ENCODE measurements at places on chromosomes 12 and 14.

DNA sequence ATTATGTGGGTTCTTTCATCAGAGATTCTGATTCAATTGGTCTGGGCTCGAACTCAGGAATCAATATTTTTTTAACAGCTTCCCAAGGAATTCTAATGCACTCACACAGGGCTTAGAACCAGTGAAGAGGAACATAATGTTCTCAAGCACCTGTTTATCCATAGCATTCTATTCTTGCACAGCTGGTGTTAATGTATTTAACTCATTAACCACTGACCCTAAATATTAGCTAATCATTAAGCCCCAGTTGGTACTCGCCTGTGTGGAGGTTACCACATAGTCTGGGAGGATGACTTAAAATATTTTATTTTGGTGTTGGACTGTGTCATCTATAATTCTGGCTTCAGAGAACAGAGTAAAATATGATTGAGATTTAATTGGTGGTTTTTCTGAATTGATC lies 45.3 kb downstream of the LRP6 start:
- DNase-seq = no peak

GRCh38 chr12:54175200-54175963 lies 13.4 kb downstream of the SMUG1 start:
- no peak for DNase-seq

GRCh38 chr12:94640134-94640928 lies 10.0 kb downstream of the TMCC3 start:
- DNase-seq = no peak

- peak; percentile 78 for DNase-seq
Measured at GRCh38 chr14:23929822-23930294, 23.7 kb upstream of the DHRS4 start.

DNA sequence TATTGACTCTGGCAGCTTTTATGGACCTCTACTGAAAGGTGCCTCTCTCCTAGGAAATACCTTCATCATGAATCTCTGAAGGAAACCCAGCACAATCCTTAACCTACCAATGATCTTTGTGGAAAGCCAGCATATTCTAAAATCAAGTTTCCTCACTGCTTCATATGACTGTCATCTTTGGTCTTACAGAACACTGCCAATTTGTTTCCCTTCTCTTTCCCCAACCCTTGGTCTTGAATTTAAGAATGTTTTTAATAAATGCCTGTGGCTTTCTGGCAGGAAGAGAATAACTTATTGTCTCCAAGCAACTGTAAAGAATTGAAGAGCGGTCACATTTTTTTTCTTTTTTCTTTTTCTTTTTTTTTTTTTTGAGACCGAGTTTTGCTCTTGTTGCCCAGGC lies 427.6 kb downstream of the IPO8 start:
- no peak for DNase-seq

GRCh38 chr12:58681730-58682129 lies 238.6 kb downstream of the LRIG3 start:
- no peak for DNase-seq

DNA sequence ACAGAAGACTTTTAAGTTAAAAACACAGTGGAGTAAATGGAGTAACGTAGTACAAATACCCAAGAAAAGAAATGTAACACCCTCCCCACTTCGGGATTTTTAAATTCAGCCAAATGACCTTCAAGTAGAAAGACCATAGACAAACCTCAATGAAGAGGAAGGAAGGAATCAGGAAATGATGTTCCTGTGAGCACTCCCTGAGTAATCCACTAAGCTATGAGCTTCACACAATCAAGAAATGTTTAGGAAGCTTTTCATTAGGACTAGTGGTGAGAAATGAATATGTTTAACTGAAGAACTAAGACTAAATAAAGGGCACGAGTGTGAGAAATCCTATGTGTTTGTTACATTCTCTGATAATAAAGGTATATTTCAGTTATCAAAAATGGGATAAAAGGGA lies 10.1 kb downstream of the TCL1A start:
- no peak for DNase-seq

- DNase-seq = no peak
Measured at GRCh38 chr12:40382217-40382616, 157.4 kb downstream of the LRRK2 start.

- DNase-seq = no peak
Measured at GRCh38 chr12:65756956-65757511, 67.2 kb upstream of the HMGA2 start.

DNA sequence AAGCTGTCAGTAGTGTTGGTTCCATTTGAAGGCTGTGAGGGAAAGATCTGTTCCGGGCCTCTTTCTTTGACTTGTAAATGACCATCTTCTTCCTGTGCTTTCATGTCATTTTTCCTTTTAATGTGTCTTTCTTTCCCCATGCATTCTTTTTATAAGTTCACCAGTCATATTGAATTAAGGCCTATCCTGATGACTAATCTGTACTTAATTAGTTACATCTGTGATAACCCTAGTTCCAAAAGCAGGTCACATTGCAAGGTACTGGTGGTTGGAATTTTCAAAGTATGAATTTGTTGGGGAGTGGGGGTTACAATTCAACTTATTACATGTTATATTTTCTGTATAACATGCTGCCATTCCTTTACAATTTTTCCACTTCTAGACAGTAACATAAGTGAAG lies 1642.1 kb upstream of the FLRT2 start:
- DNase-seq = no peak

- no peak for DNase-seq
Measured at GRCh38 chr12:10982244-10982643, 4.5 kb downstream of the TAS2R50 start.

DNA sequence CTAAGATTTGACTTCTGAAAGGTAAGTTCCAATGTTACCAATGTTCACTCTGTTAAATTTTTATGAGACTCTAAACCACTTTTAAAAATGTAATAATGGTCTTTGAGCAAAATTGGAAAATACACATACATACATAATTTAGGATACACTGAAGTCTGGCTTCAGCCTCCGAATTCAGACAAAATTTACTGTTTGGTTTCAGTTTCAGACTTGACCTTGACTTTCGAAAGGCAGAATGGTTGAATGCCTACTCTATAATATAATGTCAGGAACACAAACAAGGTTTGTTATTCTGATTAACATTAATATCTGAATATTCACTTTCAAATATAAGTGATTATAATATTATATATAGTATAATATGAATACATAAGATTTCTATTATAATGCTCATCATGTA lies 74.1 kb upstream of the KRAS start:
- no peak for DNase-seq

GRCh38 chr12:9866860-9867269 lies 2.3 kb downstream of the CLEC2B start:
- no peak for DNase-seq

DNA sequence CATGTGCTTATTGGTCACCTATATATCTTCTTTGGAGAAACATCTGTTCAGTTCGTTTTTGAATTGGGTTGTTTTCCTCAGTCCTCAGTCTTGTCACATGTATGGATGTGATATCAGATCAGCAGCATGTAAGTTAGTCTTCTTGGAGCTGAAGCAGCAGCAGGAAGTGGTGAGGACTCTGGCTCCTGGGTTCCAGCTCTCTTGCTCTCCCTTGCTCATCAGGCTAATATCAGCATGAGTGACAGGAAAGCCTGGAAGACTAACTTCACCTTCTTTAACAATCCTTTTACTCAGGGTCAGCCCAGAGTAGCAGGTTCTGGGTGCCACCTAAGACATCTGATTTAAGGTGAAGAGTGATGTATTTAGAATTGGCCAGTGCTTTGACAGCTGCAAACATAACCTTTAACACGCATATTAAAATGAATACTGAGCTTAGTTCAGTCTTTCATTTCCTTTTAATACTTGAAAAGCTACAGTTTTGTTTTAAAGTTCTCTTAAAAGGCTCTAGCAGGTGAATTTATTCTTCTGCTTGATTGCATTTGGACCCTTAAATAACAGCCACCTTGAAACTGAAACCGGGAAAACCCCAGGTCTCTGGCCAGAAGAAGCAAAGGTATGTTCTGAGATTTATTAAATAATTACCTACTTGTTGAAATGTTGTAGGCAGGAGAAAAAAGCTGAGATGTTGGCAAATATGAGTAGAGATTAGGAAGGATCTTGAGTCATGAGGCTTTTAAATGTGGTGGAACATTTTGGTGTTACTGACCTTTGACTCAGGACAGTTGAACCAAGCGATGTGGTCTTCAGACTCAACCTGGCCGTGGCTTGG lies 54.3 kb downstream of the DRAM1 start:
- DNase-seq = no peak

DNA sequence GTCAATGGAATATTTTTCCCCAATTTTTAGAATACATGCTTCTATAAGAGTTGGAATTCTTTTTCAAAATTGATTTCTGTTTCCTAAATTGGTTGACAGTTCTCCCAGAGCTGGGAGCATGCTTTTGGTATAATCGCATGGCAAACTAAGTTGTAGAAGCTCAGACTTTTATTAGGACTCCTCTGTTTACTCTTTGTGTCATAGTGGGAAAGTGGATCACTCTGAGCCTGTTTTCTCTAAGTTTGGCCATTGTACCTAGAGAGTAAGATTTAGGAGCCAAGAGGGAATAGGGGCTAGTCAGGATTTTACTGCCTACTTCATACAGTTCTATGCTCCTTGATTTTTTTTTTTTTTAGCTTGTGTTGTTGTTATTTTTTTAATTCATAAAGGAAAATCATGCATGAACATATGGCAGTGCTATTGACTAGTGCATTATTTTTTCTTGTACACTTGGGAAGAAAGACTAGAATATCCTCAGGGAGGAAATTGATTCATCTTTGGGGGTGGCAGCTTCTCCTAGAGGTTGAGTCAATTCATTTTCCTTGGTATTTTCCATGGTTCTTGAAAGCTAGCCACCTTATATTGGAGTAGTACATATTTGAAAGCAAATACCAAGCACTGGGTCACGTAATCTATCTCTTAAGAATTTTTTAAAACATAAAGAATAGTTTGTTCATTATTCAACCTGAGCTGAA lies 77.7 kb upstream of the TRAF3 start:
- DNase-seq = no peak

- no peak for DNase-seq
Measured at GRCh38 chr12:15411842-15412241, 89.5 kb downstream of the PTPRO start.

DNA sequence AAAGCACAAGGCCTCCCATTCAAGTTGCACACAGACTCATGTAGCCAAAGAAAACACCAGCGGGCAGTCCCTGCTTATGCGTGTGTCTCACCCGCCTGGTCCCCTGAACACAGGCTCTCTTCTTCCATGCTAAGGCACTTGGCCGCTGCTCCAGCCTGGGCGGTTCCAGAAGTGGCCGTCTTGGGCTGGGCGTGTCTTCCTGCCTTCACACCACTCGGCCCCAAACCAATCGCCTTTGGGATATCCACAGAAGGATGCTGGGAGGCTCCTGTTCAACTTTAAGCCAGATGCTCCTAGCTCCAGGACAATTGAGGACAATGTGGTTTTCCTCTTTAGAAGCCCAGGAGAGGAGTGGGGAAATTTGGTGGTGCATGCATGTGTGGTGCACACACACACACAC lies 2.2 kb downstream of the SCARB1 start:
- DNase-seq = no peak

- no peak for DNase-seq
Measured at GRCh38 chr14:103020271-103021170, 36.8 kb downstream of the CDC42BPB start.

DNA sequence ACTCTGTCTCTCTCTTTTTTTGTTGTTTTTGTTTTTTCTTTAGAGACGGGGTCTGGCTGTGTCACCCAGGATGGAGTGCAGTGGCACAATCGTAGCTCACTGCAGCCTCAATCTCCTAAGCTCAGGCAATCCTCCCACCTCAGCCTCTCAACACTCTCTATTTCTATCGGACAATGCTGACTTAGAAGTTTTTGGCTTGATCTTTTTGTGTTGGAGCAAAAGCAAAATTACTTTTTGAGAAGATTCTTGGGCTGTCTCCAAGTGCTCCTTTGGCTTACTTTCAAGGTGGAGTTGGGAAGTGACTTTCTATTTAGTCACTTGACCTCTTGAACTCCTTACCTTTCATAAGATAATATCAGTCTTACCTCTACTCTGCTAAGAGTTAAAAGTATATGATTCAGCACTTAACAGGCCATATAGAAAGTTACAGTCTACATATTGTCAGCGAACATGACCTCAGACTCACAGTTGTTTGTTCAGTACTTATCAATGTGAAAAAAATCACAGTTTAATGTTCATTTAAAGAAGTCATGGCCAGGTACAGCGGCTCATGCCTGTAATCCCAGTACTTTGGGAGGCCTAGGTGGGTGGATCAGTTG lies 15.4 kb upstream of the MIA2 start:
- DNase-seq = no peak

DNA sequence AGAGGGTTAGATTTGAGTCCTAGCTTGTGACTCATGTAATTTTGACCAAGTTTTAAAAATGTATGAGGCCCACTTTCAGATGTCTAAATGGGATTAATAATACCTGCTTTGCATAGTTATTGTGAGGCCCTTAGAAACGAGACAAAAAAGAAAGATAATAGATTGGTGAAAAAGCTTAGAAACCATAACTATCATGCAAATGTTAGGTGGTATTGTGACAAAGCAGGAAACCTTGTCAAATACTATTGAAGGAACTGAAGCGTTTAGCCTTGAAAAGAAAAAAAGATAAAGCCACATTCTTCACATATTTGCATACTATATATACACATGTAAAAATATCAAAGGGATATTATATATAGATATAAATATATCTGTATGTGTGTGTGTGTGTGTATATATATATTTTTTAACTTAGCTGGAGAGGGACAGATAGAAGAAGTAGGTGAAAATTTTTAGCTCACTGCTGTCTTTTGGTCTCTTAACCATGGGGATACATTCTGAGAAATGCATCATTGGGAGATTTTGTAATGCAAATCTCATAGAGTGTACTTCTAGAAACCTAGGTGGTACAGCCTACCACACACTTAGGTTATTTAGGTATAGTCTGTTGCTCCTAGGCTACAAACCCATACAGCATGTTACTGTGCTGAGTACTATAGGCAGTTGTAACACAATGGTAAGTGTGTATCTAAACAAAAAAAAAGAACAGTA lies 270.3 kb downstream of the CCDC91 start:
- DNase-seq = no peak

DNA sequence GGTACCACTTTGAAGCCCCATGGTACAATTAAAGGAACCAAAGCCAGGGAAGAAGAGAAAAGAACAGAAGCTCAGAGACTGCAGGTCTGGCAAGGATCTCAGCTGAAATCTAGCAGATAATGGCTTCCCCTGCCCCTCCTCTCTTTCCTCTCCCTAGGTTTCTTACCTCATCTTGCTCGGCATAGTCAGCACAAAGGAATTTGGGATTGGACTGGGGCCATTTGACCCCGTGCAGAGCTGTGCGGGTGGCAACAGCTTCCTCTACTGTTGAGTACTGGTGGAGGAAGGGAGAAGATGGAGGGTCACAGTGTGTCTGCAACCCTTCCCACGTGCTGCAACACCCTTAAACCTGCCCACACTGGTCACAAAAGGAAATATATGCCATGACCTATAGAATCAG lies 4.7 kb upstream of the CDH24 start:
- DNase-seq = no peak

DNA sequence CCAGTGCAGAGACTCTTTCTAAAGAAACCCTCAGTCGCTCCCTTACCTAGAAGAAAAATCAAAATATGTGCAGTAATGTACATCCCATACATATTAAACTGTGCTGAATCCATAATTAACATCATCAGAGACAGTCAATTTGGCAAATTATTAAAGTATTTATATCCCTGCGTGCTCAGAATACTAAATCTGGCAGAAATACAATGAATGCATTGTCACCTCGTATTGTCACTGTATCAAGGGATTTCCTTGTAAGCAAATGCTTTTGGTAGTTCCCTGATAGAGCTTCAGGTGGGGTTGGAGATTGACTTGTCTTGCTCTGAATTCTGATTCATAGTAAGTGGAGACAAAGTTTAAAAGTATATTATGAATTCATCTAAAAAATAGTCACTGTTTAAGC lies 319.1 kb downstream of the PPFIA2 start:
- DNase-seq = no peak
